Amniotic stem cell (primary cell): ENCODE measurements at places on chromosomes 2 and 18.

GRCh38 chr2:220904015-220904414 is 668.1 kb downstream of the EPHA4 start:
- DNase-seq: no peak

- DNase-seq: no peak
Observed at GRCh38 chr2:235348329-235348728, 145.5 kb upstream of the AGAP1 start.

GRCh38 chr18:23037646-23038045 is 97.6 kb upstream of the CABLES1 start:
- no peak for DNase-seq

DNA sequence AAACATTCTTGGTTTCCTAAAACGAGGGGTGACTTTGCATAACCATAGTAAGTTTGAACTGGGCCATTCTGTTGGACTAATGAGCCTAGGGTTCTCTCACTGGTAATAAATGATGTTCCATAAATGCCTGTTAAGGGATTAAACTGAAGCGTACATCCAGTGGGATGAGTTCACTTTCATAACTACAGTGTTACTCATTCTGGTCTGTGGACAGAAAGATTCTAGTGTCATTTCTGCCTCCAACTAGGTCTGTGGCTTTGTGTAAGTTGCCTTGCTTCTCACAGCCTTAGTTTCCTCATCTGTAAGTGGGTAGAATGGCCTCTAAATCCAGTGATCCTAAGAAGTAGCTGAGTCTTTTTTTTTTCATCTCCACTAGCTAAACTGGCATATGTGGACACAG is 1860.6 kb upstream of the PIK3C3 start:
- DNase-seq: no peak

GRCh38 chr2:236919209-236919608 is 166.5 kb upstream of the COPS8 start:
- no peak for DNase-seq

DNA sequence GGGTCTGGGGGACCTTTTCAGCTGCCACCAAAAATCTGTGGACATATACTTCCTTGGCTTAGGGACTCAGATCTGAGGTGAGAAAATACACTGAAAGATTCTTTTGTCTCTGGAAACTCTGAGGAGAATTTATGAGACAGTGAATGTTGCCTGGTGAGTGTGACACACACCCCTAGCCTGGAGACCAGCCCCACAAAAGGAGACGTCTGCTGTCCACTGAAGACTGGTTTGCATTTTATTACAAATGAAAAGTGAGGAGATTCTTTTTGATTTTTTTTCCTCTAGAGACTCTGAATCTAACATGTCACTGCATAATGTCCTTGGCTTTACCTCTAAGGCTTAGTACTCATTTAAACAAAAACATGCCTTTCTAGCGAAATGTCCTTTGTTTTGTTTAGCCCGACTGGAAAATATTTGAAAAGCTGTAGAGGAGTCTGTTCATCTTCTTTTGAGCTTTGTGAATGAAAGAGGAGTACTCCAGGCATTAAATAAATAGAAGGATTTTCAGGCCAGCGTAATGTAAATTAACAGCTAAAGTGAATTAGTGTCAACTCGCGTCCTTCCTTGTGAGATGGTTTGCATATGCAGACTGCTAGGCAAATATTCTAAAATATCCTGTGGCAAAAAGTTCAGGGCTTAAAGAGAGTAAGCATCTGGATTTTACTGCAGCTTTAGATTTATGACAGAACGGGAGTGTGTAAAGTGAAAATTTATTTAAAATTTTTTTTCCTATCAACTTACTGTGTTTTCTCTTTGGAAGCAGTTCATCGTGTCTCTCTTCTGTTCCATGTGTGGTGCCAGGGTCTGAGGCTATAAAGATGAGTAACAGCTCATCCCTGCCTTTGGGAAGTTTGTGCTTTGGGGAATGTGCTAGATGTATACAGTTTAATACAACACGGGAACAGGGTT is 125.4 kb downstream of the VWA3B start:
- no peak for DNase-seq

DNA sequence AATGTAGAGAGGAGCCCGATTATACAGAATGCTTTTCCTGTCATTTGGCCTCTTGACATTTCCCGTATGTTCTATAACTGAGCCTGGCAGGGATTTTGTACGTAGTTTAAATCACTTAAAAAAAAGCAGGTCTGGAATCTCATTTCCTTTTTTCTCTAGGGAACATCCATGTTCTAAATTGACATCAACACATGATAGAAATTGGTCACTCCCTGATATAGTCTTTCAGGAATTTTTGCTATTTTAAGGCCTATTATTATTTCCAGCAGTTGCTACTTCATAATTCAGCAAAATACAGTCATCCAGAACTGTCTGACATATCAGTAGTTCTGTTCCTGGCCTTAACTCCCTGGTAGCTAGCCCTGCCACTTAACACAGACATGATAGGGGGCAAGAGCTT is 565.7 kb upstream of the ZEB2 start:
- DNase-seq: no peak

- no peak for DNase-seq
Observed at GRCh38 chr2:197852108-197852507, 47.7 kb downstream of the PLCL1 start.

DNA sequence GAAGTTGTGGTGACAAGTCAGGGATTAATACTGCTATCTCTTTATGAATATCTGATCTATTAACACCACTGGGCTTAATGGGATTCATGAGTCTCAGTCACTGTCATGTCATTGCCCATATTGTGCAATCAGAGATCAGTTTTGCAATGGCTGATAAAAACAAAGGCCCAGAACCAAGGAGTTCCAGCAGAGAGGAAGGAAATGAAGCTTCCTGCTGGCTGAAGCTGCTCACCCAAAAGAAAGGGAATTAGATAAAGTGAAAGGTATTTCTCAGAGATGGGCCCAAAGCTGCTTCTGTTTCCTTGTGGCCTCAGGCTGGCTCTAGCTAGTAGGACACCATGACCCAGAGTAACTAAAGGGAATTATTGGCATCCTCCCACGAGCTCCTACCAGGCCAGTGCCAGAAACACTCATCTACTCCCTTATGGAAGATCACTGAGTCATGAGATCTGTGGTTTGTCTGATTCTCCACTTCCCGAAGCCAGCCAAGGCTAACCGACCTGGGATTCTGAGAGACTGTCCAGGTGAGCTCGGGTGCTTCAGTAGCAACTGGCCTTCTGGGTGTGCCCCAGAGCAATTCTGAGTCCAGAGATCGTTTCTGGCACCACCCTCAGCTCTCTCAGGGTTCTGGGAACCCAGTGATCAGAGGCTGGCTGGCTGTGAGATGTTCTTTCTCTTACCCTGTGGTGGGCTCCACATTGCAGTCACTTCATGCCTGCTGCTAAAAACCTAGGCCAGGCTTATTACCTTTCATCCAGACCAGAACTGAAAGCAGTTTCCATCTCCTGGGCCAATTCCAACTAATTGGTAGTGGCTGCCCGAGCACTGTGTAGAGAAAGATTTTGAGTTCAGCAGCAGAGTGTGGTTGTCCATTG is 129.5 kb upstream of the PELI1 start:
- DNase-seq: peak; percentile 45

DNA sequence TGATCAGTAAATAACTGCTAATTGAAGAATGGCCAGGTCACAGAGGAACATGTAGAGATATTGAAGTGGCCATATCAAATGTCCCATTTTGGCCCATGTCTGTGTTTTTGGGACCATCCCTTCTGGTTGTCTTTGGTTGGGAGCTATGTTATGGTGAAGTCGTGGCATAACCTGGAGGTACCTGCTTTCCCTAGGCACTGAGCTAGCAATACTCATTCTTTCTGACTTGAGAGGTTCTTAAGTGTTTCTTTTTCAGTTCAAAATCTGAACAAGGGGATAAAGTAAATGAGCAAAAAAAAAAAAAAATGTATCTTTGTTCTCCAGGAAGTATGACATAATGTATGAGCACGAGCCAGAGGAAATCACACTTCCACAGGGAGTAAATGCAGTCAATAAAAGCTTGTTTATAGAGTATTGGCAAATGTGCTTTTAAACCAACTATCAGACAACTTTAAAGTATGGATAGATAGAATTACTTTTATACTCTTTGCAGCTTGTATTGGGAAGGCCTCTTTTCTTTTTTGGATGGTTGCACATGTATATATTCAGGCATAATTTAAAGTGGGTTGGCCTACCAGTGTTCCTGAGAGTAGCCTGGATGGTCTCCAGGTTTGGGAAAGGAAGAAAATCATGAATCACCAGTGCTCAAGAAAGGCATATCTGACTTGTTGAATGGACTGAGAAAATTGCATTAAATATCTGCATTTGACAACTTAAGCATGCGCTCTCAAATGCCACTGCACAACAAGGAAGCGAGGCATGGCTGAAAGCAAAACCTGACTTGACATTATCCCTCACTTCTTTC is 125.0 kb downstream of the SPHKAP start:
- no peak for DNase-seq

- DNase-seq: no peak
Observed at GRCh38 chr18:23887493-23887892, 127.1 kb upstream of the TTC39C start.
